Stimulated activated CD4-positive, alpha-beta T cell treated with anti-CD3 and anti-CD28 coated beads, TNF-alpha, amount 100 ng/mL, for 48 hours (primary cell): ENCODE measurements at places on chromosomes 6 and 20.

- DNase-seq: no peak
Measured at GRCh38 chr20:64149141-64149540, 15.1 kb upstream of the MYT1 start.

DNA sequence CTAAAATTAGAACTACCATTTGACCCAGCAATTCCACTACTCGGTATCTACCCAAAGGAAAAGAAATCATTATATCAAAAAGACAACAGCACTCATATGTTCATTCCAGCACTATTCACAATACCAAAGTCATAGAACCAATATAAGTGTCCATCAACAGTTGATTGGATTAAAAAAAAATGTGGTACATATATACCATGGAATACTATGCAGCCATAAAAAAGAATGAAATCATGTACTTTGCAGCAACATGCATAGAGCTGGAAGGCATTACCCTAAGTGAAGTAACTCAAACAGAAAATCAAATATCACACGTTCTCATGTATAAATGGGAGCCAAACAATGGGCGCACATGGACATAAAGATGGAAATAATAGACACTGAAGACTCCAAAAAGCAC, 163.3 kb downstream of the DST start:
- no peak for DNase-seq

GRCh38 chr6:23140871-23141270, 571.5 kb downstream of the HDGFL1 start:
- DNase-seq: no peak

- DNase-seq: no peak
Measured at GRCh38 chr6:68634726-68635411, at the start of gene ADGRB3. ADGRB3 (plus strand) TSS chr6:68635282; CDS start chr6:68638676, 3,394 bp downstream.

- DNase-seq: no peak
Measured at GRCh38 chr20:17524560-17524959, 6.6 kb downstream of the BFSP1 start.
